ENCODE measurements at places on chromosomes 2 and 18.

DNA sequence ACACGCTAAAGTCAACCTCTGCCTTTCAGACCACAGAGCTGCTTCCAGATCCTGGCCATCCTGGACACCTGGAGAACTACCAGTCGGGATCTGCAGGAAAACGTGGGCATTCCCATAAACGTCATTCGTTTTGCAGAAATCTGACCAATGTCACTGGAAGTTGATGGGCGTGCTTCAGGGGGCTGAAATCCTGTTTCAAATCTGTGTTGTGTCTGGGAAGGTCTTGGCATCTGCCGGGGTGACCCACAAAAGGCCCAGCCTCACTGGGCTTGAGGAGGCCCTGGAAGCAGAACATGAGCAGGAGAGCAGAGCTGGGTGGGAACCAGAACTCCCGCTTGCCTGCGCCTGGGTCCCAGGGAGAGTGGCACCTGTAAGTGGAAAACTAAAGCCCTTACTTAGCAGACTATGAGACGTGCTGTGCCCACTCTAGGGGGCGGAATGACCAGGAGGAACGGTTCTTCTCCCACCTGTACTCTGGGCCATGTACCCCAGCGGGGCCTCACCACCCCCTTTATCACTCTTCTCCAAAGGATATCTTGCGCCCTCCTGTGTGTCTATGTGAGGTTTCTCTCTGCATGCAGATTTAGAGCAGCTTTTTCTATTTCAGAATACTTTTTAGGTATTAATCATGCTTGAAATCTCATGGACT lies 200.9 kb downstream of the FAM210A start:
- no peak for DNase-seq

GRCh38 chr2:222731201-222731621 lies 59.8 kb downstream of the MOGAT1 start:
- no peak for DNase-seq

- no peak for DNase-seq
Measured at GRCh38 chr2:223586261-223586660, 15.9 kb downstream of the SCG2 start.

GRCh38 chr2:145530653-145531052 lies 1010.7 kb upstream of the ZEB2 start:
- no peak for DNase-seq

- DNase-seq: no peak
Measured at GRCh38 chr2:102841107-102841840, 79.4 kb downstream of the TMEM182 start.

GRCh38 chr2:232876161-232876977 lies 6.3 kb downstream of the SNORC start:
- no peak for DNase-seq

- DNase-seq: no peak
Measured at GRCh38 chr2:217325251-217325650, 465.4 kb upstream of the TNP1 start.

DNA sequence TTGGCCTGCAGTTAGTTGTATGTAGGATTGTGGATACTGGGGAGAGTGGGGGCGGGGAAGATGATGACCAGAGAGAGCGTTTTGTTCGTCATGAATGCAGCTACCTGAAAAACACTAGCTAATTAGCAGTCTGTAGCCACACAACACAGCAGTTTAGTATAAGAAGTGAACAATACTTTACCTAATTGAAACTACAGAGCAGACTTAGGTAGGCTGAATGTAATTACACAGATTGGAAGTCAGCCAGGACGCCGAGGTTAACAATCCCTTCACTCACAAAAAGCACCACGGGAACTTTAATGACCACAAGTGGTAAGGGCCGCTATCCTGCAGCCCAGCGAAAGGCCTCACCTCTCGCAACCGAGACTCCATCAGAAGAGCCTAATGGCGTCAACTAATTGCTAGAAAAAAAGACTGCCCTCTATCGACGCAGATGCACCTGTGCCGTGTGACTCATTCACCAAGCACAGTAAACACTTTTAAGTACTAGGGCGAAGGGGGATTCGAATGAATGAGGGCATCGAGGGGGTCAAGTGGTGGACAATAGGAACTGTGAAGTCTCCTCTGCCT lies 591.0 kb downstream of the ARHGAP15 start:
- no peak for DNase-seq

GRCh38 chr2:178008636-178009289 lies 63.8 kb downstream of the PDE11A start:
- peak; percentile 31 for DNase-seq
